NCI-H1436 (cell line): ENCODE measurements at places on chromosomes 3 and 15.

- no peak for DNase-seq
These were observed 3.1 kb upstream of the RPAP1 start for GRCh38 chr15:41546851-41547786.

DNA sequence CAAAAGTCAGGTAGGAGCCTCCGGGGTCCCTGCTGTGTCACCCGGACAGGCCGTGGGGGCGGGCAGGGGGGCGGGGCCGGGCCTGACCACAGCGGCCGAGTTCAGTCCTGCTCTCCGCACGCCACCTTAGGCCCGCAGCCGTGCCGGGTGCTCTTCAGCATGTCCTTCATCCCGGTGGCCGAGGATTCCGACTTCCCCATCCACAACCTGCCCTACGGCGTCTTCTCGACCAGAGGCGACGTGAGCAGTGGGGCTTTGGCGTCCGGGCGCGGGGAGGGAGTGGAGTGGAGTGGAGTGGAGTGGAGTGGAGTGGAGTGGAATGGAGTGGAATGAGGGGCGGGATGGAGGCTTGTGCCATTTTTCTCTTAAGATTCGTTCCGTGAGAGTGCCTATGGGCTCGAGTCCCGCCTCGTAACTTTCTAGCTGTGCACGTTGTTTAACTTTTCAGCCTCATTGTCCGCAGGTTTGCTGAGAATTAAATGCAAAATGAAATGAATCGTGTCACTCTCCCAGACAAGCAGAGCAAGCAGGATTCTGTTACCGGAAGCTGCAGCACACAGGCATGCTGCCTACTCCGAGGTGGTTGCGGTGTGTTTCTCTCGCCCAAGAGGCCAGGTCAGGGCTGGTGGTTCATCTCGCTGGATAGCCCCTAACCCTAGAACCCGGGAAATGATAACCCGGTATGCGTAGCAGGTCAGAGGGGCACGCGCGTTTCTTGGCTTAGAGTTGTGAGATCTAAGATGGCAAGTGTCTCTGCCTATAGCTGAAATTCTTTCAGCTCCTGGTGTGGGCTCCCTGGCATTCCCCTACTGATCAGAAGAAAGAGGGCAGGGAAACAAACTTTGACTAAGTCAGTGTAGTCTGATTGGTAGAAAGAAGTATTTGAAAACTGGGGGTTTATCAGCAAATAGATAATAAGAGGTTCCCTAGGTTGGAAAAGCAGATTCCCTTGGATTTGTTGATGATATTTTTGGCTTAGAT, at the start of gene FAH:
TSS of gene FAH (plus strand) at position 104 of the 981 bp plus-strand sequence. CDS start at position 160, 56 bp downstream.
- DNase-seq: no peak

DNA sequence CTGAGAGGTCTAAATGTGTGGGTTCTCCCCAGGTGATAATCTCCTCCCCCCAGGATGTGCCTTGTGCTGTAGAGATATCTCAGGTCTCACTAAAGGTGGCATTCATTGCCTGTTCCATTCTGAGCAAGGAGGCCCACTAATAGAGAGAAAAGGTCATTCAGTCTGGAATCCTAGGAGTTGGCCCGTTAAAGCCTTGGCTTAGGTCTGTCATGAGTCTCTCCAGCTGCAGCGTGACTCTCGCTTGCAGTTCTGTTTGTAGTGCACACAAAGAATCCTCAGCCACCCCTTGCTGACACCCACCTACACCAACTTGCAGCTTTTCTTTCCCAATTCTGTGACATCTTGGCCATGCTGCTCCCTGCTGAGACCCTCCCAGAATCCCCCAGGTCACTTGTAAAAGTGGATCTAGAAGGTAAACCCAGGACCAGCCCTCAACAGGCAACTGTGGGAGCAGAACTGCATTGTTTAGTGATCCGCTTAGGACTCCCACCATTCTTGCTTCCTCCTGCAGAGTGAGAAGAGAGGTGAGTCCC, 17.7 kb downstream of the MAGEF1 start:
- DNase-seq: no peak

- DNase-seq: peak; percentile 92
These were observed 262.6 kb downstream of the MECOM start for GRCh38 chr3:169400874-169401273.

DNA sequence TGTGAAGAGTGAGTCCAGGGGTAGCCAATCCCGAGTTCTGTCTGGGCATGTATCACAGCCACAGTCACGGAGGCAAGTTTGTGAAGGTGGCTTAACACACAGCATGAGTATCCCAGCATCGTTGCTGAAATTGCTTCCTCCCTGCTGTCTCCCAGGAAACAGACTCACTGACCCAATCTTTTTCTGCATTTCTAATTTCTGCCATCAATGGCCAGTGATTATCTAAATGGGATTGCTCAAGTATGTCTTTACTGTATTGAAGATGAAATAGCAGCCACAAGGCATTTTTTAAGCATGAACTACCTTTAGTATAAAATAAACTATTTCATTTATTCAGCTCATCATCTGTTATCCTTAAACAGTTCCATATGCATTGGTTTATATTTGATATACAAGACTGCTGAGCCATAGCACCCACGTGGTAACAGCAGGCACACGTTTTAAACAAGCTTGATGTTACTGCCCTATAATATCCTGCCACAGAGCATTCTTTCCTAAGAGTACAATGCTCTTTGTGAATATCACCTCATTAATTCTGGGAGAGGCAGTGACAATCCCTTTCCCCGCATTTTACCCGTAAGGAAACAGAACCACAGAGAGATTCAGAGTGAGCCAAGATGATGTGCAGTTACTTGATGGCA, 276.6 kb upstream of the THBS1 start:
- DNase-seq: no peak

- DNase-seq: no peak
These were observed 221.7 kb upstream of the TLE3 start for GRCh38 chr15:70319466-70319865.

DNA sequence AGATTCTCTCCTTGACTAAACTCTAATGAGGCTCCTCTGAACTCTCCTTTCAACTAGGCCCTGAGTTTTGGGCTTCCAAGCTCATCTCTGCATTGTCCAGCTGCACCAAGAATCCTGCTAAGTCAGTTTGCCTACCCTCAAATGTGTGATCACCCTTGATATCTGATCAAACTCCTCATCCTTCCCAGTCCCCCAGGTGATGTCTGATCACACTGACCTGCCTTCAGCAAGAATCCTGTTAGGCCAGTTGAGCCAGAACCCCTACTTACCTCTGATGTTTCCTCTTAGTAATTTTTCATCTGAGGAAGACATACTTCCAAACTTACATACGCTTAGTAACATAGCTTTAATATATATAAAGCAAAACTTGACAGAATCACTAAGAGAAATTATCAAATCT, 28.8 kb downstream of the SUMF1 start:
- no peak for DNase-seq

- no peak for DNase-seq
These were observed 35.9 kb upstream of the DIPK2A start for GRCh38 chr3:143935678-143936077.

GRCh38 chr15:52095597-52096262, 16.8 kb downstream of the BCL2L10 start:
- DNase-seq: no peak
